Kidney tubule cell (primary cell): ENCODE measurements at places on chromosomes 6 and 20.

GRCh38 chr6:36788768-36789167 is 50.5 kb downstream of the CPNE5 start:
- no peak for DNase-seq

GRCh38 chr20:63420359-63421093 is 51.9 kb downstream of the KCNQ2 start:
- no peak for DNase-seq

DNA sequence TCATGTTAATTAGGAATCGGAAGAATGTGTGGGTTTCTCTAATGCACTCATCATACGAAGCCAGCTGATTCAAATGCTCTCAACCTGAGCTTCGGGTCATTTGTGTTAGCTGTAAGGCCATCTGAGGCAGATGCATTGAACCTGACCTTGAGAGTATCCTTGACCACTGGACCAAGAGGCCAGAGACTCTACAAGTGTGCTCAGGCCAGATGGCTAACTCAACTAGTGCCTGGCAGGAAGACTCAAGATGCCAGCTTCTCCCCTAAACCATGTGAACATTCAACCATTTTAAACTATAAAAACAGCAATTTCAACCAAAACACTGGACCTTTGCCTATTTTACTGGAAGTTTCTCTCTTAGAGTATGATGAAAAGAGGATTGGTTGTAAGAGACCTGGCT is 168.6 kb upstream of the CDH4 start:
- no peak for DNase-seq

DNA sequence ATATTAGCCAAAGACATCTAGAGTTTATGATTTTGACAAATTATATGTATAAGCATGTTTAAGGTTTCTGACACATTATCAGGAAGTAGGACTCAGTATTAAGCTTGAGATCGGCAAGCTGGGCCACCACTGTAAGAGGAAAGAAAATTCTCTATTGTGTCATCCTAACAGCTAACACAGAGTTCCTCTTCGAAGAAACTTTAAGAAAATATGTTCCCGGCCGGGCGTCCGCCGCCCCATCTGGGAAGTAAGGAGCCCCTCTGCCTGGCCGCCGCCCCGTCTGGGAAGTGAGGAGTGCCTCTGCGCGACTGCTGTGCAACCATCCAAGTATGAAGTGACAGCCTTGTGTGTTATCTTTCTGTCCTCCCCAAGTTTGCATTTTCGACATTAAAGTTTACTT is 23.0 kb downstream of the USP49 start:
- no peak for DNase-seq

GRCh38 chr20:31920275-31920855 is 31.5 kb downstream of the PDRG1 start:
- no peak for DNase-seq

DNA sequence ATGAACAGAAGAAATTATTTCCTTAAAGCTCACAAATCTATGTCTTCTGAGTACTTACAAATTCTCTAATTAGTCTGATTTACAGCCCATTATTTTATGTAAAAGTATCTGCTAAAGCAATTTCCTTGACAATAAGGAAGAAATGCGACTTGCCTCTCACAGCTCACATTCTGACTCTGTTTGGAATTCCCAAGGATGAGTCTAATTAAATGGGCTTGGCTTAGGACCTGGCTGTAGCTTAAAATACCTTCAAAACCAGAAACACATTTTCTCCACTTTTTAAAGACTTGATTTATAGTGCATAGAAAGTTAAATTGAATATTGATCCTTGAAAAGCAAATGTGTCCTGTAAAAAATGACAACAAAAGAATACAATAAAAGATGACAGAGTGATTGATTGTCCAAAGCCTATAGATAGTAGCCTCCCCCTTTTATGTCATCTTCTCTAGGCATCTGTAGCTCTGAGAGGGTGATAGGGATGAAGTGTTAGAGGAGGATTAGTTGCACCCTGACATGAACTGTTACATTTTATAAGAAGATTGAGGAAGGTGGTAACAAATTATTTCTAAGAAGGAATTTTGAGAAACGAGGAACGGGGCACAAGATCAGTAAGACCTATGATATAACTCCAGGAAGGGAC is 118.9 kb downstream of the MACROD2 start:
- no peak for DNase-seq

GRCh38 chr6:170439366-170440361 is 113.4 kb downstream of the PSMB1 start:
- DNase-seq = no peak

- no peak for DNase-seq
Observed at GRCh38 chr20:46787991-46788762, 78.7 kb downstream of the SLC2A10 start.

GRCh38 chr20:61112515-61112914 is 139.5 kb upstream of the CDH4 start:
- no peak for DNase-seq

GRCh38 chr20:4217349-4217841 is 202.0 kb upstream of the RNF24 start:
- DNase-seq = no peak

- no peak for DNase-seq
Observed at GRCh38 chr6:141313986-141314385, 818.7 kb upstream of the GJE1 start.

DNA sequence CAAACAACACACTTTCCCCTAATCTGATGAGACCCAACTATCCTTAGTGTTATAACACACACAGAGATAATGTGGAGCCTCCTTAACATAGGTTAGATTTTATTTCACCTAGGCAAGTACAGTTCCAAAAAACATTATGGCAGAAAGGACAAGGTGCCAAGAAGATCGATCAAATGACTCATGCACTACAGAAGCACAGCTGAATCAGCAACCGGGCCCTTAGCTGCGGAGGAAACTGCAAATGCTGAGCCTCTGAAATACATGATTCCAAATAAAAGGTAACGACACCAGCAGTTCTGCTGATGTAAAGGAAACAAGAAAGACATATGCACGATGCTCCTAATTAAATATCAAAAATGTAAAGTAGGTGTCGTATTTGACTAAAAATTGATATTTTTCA is 19.9 kb upstream of the MUC21 start:
- DNase-seq = peak; percentile 35
